ENCODE measurements at places on chromosomes 2 and 18.

DNA sequence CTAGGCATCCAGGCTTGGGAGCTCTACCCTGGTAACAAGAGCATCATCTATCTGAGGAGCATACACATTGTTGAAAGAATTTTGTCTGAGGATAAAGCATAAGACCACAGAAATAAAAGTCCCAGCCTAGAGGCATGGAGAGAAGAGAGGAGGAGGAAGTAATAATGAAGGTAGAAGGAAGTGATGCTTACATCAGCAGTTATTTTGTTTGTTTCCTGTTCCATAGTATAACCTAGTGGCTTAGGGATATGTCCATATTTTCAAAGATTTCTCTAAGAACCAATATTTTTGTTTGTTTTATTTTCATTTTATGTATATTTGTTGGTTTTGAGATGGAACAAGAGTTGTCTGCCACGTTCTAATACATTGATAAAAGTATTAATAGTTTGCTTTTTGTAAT is 407.4 kb upstream of the SETBP1 start:
- DNase-seq: no peak

DNA sequence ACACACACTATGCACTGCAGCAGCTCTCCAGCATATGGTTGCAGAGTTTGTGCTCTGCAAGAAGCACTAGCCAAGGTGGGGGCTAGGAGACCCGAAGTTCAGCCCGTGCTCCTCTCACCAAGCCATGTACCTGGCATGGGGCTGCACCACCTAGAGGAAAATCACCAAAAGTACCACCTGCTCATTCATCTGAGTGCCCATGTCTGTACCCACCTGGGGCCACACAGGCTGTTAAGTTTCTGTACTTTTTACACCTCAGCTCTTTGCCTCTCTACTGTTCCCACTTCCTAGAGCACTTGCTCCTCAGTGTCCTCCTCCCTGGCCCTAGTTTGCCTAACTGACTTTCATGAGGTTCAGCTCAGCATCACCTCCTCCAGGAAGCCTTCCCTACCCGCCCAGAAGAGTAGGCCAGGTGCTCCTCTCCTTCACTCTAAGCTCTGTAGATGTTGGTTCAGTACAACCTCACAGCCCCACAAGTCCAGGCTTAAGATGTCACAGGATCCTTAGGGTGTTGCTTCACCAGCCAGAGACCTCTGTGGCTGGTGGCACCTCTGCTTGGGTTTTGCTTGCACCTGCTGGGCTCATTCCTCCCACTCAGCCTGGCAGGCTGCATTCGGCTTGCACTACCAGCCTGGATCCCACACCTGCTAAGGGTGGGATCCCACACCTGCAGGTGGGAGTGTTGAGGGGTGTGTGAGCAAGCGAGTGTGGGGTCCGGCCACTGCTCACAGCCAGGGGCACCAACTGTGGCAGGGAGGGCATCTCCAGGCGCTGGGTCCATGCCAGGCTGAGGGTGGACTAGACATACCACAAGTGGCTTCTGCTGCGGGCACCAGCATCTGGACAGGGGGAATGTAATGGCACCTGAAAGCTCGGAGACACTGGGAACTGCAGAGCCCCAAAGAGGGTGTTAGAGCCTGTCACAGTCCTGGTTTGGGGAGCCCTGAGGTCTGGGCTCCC is 10.2 kb upstream of the TFCP2L1 start:
- DNase-seq: no peak

DNA sequence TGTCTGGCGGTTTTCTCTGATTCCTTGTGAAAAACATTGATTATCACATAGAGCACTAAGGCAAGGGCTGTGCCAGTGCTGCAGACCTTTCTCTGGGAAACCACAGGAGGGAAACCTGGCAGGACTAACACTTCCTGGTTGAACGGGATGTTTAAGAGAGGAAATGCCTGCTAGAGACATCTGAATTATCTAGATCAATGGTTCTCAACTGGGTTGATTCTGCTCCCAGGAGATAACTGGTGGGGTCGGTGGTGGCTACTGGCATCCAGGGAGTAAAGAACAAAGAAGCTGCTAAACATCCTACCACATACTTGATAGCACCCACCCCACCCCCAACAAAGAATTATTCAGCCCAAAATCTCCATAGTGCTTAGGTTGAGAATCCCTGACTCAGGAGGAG is 37.5 kb downstream of the DDX18 start:
- no peak for DNase-seq

DNA sequence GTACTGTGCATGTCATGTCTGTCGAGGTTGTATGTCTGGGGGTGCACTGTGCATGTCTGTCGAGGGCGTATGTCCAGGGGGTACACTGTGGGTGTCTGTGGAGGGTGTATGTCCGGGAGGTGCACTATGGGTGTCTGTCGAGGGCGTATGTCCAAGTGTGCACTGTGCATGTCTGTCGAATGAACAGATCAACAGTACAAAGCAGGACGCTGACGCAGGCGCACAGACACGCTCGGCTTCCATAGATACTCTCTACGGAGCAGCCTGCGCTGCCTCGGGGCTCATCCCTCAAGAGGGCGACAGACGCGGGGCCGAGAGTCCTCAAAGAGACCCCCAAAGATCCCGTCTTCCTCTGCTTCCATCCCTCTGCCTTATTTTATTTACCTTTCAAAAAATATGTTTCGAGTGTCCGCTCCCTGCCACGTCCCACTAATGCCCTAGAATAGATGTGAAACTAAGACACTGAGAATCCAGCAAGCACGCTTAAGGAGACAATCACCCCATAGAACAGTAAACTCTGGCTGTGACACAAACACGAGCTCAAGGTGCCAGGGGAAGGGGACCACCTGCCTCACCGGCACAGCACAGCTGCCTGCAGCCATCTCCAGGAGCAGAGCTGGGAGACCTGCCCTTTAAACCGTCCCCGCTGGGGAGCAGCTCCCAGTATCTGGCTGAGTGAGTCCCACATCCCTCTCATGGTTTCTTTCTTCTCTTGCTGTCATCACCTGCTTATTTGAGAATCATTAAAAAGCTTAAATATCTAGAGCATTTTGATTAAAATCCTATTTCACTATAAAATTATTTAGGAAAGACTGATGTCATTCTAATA is 250.5 kb upstream of the MYT1L start:
- no peak for DNase-seq

DNA sequence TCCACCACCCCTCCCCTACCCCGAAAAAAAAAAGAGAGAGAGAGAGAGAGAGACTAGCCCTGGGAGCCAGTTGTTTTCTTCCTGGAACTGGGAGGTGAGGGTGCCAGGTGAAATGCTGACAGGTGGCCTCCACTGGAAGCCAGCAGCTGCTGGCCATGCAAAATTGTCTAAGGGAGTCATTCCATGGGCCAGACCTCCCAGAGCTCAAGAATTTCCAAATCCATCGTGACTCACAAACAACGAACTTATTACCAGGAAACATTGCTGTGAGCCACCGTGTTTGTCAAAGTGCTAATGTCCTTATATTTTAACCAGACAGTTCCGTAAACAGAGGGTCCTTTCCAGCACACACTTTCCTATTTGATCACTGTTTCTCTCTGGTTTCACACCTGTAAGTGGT is 68.5 kb upstream of the PID1 start:
- DNase-seq: no peak

GRCh38 chr2:236657801-236658200 is 88.2 kb downstream of the ACKR3 start:
- DNase-seq: no peak

DNA sequence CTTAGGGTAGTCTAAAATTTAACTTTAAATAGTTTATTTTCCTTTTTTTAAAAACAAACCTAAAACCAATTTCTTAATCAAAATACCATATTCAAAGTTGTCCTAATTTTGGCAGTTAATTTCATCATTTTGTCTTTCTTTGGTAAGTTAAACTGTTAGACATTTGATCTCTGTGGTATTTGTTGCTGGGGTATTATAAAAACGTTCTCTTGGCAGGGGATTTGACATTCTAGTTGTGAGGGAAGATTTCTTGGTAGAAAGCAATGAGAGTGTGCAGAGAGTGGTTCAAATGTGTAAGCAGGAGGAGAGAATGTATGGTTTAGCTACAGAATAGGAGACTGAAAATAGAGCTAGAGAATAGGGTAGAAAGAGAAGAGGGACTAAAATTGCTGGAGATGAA is 14.6 kb downstream of the GULP1 start:
- DNase-seq: no peak

DNA sequence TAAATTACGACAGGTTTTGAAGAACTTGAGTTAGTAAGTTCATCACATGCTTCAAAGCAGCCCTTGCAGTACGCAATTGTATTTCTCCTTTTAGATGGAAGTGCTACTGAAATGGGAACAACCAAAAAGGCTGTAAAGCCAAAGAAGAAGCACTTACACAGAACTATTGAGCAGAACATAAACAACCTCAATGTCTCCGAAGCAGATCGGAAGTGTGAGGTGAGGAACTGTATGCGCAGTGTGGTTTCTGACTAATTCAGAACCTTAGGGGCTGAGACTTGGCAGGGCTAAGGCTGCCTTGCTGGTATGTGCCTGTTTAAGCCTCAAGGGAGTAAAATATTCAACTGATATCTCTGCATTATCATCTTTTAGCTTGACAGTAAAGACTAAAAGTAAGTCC is 8.4 kb downstream of the NCAPH start:
- DNase-seq: peak; percentile 83

All from CD4-positive, alpha-beta T cell treated with Interleukin-2 at 100 ng/mL for 4 hours (primary cell).